Purkinje cell (primary cell): ENCODE measurements at places on chromosomes 6 and 20. TPM values are rescaled to one million over a fixed set of nuclear protein-coding genes. Genes with fewer than 3 reads are reported as not detected.

The GABRR1 gene
- polyA plus RNA-seq: 0.85 and 1.7 TPM in 2 replicates

The SLC17A3 gene
- not detected in 2 replicates for polyA plus RNA-seq

The SAMD3 gene
- polyA plus RNA-seq: not detected in 2 replicates

The SLC22A16 gene
- not detected in 2 replicates for polyA plus RNA-seq
